ENCODE measurements at places on chromosomes 12 and 14.
A peak's percentile ranks its signal among the peaks of the same experiment; 100 is the strongest.

DNA sequence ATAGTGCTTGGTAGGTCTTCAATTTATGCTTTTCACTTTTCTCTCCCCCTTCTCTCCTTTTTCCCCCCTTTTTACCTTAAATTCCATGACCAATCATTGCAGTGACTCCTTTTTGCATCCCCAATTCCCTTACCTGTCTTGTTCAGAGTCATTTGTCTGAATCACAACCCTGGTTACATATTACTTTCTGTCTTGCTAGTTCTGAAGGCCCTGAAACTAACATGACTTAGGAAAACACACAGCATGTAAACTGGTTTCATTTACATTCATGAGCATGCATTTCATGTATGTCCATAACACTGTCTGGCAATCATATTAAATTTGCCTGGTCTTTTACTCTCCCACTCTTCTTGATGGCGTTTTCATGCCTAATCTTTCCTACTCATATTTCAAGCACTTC lies 20.3 kb upstream of the FOXG1 start:
- DNase-seq = no peak

DNA sequence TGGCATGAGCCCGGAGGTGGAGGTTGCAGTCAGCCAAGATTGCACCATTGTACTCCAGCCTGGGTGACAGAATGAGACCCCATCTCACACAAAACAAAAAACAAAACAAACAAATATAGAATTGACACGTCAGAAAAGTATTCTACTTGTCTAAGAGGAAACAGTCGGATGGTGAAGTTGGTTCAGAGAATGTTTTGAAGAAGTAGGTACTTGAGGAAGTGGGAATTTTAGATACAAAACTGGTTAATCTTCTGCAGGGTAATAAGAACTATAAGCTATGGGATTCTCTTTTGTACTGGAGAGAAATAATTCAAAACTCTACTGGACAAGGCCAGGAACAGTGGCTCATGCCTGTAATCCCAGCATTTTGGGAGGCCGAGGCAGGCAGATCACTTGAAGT lies 14.6 kb upstream of the TCTN1 start:
- DNase-seq = no peak

- DNase-seq = peak; percentile 96
Measured at GRCh38 chr14:103109535-103110441, 13.5 kb upstream of the TNFAIP2 start.

- no peak for DNase-seq
Measured at GRCh38 chr12:131007031-131007739, 53.5 kb downstream of the ADGRD1 start.

GRCh38 chr12:11621797-11622423 lies 27.6 kb upstream of the ETV6 start:
- DNase-seq = no peak

DNA sequence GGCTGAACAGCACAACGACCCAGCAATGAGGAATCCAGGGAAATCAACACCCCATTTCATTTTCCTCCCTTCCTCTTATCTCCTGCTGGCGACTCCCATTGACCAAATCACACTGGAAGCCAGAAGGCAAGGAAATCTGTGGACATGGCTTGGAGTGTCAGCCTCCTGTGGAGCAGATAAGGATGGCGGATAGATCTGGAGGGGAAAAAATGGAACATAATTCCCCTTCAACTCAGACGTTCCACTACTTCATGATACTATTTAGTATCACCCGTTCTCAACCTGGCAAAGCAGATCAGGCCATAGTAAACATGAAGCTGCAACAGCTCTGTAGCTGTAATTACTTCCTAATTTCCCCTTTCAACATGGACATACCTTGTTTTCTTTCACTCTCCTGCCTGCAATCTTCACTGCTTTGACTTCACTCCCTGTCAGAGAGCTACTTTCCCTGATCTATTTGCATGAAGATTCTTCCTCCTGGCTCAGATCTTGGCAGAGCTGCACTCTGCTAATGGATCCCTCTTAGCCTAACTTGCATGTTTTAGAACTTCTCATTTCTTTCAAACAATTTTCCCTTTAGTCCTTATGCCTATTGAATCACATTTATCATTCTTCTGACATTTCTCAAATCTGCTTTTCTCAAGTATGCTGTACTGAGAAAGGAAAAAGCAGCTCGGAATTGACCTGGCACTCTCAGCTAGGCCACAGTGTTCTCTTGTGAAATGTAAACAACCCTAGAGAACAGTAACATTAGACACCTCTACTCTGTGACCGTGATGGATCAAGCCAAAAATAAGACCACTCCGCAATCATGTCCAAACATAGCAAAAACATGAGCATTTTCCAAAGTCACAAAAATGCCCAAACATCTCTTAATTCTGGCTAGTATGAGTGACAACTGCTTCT lies 135.1 kb downstream of the ETNK1 start:
- no peak for DNase-seq

GRCh38 chr14:105850853-105851581 lies 324.6 kb downstream of the TMEM121 start:
- DNase-seq = no peak

- DNase-seq = peak; percentile 49
Measured at GRCh38 chr14:58362798-58363412, 32.8 kb upstream of the TOMM20L start.

- no peak for DNase-seq
Measured at GRCh38 chr14:89359477-89360222, 57.4 kb downstream of the FOXN3 start.

DNA sequence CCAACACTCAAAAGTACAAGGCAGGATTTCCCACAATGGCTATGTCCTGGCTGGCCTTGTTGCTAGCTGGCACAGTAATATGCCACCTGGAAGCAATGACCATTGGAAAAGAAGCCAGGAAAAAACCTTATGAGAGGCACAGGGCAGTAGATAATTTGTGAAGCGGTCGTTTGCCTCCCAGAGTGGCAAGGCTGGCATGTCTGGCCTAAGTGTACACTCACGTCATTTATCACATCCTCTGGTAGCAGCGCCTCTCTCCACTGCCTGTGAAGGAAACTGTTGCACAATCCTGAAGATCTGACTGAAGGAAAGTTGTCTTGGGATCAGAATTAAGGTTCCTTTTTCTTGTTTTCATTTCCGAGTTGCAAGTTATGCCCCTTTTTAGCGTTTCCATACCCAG lies 408.5 kb downstream of the ZFP36L1 start:
- no peak for DNase-seq

GRCh38 chr12:26948309-26948708 lies 10.0 kb downstream of the FGFR1OP2 start:
- DNase-seq = no peak

DNA sequence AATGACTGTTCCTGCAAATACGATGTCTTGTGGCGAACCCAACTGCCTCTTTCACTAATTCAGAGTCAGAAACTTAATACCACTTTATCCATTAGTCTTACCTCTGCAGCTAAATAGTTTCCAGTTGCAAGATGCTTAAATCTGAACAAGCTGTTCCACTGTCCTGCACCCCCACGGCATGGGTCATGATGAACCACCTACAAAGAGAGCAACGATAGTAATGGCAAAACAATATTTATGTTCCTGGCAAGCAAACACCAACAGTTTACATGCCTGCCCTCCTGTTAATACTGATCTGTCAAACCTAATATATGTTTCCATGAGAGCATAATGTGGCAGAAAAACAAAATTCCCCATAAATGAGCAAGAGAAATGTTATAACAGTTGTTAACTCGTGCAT lies 121.9 kb downstream of the ITPR2 start:
- DNase-seq = no peak

- no peak for DNase-seq
Measured at GRCh38 chr12:131444220-131445164, 266.4 kb upstream of the SFSWAP start.

DNA sequence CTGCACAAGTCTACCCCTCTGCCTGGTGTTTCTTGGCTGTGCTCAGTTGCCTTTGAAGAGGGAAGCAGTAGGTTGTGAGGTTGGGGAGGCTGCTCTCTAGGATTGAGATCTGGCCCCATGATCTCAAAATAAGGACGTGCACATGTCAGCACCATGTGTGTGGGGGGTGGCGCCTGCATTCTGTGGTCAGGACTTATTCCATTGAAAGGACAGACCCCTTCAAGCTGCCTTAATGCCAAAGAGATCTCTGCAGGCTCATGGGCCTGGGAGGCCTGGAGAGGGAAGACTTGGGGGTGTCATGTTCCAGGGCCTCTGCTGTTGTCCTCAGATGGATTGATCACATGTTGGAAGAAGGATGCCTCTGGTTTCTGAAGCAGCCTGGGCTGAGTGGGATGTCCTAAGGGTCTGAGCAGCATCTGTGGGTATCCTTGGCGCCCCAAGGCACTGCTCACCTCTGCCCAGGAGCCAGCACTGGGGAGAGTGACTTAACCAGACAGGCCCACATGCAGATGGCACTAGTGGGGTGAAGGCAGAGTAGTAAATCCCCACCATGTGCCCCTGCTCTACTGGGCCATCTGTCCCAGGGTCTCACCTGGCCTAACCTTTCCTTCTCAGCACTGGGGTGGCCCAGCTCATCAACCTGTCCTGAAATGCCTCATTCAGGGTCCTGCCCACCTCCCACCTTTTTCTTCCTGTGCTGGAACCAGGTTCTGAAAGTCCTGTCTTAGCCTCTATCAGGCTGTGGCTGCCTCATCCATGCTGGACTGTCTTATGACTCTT lies 118.9 kb downstream of the ADGRD1 start:
- DNase-seq = no peak

DNA sequence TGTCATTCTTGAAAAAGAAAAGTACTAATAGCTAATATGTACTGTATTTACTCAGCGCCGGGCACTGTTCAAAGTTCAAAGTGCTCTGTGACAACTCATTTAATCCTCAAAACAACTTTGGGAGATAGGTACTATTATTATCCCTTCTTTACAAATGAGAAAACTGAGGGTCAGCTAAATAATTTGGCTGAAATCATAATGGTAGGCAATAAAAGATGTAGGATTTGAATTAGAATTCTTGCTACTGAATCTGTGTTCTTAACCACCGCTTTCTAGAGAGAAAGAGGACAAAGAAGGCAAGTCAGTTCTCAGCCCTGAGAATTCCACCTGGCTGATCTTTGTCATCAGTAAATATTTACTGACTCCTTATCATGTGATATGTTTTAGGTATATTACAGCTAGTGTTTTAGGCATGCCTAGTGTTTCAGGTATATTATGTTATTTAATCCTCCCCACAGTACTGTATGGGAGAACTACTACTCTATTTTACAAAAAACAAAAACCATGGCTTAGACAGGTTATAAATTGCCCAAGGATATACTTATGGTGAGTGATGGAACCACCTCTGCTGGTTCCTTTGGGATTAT lies 205.7 kb upstream of the GZMB start:
- no peak for DNase-seq

- peak; percentile 87 for DNase-seq
Measured at GRCh38 chr14:49879646-49880204, 13.2 kb upstream of the ARF6 start.

- DNase-seq = no peak
Measured at GRCh38 chr12:14435627-14436026, 70.1 kb downstream of the ATF7IP start.

DNA sequence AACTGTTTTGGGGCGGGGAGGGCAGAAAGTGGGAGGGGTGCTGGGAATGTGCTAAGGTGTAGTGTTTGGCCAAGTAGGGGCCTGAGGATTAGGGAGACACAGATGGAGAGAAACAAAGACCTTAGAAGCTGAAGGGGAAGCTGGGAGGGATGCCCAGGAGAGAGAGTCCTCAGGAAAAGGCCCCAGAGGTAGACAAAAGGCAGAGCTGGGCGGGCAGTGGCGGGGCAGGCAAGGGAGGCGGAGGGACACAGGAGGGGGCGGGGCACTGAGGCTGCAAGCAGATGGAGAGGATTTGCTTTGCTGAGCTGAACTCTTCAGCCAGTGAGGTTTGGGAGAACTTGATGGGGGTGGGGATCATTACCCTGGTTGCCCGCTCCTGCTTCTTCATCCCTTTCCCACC lies 2.8 kb downstream of the PTMS start:
- no peak for DNase-seq

DNA sequence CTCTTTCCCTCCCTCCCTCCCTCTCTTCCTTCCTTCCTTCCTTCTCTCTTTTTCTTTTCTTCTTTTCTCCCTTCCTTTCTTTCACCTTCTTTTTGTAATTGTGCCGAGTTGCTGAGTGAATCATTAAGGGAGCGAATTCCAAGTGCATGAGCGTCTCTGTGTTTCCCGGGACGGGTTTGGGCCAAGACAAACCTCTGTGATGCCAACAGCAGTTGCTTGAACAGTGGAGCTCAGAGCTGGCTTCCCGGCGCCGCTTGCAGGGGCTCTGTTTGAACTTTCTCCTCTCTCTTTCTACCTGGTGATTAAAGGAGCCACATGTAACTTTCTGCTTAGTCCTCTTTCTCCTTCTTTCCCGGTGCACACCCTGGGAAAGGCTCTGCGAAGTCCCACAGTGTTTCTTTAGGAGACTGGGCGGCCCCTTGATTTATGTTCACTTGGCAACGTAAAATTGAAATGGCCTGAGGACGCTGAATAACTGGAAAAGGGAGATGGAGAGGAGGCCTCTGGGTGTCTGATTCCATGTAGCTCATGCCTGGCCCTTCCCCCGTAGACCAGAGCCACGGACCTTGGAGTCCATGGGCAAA lies 33.7 kb upstream of the MAP1LC3B2 start:
- peak; percentile 95 for DNase-seq

DNA sequence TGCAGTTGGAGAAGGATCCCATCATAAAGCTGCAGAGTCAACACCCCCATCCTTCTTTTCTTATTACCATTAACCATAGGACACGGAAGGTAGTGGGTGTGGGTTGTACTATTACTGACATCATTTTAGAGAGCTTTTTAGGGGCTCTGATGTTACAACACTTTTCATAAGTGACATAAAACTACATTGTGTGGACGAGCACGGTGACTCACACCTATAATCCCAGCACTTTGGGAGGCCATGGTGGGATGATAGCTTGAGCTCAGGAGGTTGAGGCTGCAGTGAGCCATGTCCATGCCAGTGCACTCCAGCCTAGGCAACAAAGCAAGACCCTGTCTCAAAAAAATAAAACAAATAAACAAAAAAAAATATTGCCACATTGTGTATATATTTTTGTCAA lies 167.1 kb downstream of the DUSP6 start:
- no peak for DNase-seq

DNA sequence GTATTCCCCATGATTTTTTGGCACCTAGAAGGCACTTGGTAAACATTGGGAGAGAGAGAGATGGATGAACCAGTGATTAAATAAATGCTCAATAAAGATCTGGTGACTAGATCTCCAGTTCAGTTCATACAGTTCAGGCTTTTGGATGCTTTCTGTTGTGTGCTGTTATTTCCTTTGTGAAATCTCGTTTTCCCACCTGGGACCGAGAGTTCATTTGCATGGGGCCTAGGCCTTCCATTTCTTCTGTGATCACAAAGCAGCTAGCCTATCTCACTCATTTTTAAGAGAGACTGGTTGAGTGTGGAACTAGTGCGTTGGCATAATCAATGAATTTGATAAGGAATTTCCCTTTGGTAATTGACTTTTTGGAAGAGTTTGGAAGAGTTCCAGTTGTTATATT lies 104.0 kb downstream of the VRK1 start:
- DNase-seq = no peak

- DNase-seq = peak; percentile 35
Measured at GRCh38 chr12:78584695-78585094, 279.9 kb upstream of the SYT1 start.

GRCh38 chr14:59529189-59529588 lies 44.9 kb downstream of the JKAMP start:
- no peak for DNase-seq

Measured in kidney tubule cell (primary cell).